ENCODE measurements at places on chromosomes 13 and 19.
A peak's percentile ranks its signal among the peaks of the same experiment; 100 is the strongest.

GRCh38 chr19:28706693-28707092 is 506.3 kb downstream of the UQCRFS1 start:
- DNase-seq = no peak

GRCh38 chr19:49151267-49152118 is 3.7 kb downstream of the HRC start:
- DNase-seq = no peak

- DNase-seq = no peak
Observed at GRCh38 chr13:39858794-39859193, 203.3 kb downstream of the COG6 start.

DNA sequence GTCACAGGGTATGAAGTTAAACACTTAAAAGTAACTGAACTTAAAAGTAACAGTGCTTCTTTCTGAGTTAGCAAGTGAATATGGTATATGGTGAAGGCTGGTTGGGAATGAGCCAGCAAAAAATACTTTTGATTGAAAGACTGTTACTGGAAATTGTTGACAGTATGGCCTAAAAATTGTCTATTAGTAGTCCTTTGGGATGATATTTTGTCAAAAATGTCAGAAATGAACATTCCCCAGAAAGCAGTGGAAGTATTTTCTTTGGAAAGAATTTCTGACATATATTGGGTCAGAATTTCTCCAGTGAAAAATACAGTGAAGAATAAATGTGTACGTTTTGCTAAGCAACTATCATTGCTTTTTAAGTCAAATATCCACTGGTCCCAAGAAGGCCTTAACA is 860.5 kb downstream of the PCDH9 start:
- no peak for DNase-seq

GRCh38 chr19:34217952-34218817 is 36.2 kb upstream of the GARRE1 start:
- DNase-seq = peak; percentile 88

DNA sequence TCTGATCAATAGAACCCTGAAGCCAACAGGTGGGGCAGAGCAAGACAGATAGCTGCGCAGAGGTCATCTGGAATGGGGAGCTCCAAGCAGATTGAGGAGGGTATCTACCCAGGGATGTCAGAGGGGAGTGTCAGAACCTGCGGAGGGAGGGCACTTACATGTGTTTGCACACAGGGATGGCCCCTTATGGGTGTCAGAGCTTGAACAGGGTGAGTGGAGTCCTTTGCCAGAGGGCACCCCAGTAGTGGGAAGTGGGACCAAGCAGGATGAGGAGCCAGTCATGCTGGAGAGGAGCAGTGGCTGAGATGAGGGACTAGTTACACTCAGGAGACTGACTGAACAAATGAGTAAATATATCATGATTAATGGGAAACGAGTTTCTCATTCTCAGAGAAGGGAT is 17.0 kb upstream of the SIGLEC14 start:
- no peak for DNase-seq

- no peak for DNase-seq
Observed at GRCh38 chr19:54449701-54450069, 686 bp downstream of the LENG8 start.

GRCh38 chr19:55369653-55370304 is 484 bp downstream of the IL11 start:
- DNase-seq = no peak

GRCh38 chr19:33809960-33810359 is 13.3 kb downstream of the KCTD15 start:
- no peak for DNase-seq

GRCh38 chr13:83943530-83944279 is 61.4 kb upstream of the SLITRK1 start:
- DNase-seq = no peak

DNA sequence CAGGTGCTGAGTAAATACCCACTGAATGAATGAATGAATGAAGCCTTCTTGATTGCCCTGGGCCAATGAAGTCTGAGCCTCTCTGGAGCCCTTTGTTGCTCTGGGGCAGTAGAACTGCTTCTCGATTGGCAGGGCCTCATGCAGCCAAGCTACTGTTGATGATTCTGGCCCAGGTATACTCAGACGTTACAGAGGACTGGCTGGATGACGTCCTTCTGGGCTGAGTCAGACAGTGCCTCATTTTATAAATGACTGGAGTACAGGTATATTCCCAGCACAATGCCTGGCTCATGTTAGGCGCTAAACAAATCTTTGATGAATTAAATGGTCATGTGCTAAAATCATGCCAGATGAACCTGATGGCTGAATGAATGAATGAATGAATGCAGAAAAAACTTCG is 243.8 kb upstream of the MAB21L1 start:
- DNase-seq = no peak

DNA sequence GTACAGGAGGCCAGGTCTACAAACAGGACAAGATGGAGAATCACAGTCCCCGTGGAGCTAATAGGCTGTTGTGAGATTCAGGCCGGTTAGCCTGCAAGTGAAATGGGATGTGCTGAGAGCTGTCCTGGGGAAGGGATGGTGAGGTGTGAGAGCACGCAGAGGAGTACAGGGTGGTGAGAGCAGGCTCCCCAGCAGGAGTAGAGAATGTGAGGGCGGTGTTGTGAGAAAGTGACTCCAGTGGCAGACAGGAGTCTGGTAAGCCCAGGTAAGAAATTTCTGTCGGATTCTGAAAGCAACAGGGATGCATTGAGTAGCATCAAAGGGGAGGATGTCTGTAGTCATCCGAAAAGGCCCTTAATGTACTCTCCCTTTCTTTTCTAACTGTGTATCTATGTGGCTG is 50.7 kb upstream of the GPR183 start:
- DNase-seq = peak; percentile 33

DNA sequence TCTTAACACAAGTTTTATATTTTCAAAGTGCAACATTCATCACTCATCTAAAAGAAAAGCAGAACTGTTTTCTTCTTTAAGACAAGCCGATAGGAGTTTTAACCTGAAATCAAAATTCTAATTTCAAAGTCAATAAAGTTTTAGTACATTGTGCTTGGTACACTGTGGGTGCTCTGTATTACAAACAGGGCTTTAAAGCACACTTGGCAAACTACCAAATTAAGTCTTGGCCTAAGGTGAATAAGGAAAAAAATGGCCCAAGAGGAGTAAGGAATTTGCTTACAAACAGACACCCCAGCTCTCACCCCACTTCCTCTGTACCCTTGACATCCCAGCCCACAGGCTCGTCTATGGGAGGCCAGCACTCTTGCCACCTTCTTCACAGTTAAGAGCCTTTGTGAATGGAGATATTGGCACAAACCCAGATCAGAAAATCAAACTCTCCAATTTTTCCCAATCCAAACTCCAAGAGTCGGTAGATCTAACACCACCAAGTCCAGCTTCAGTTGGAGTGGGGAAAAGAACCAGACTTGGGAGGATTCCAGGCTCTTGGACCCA is 66.0 kb downstream of the ABCC4 start:
- DNase-seq = no peak

DNA sequence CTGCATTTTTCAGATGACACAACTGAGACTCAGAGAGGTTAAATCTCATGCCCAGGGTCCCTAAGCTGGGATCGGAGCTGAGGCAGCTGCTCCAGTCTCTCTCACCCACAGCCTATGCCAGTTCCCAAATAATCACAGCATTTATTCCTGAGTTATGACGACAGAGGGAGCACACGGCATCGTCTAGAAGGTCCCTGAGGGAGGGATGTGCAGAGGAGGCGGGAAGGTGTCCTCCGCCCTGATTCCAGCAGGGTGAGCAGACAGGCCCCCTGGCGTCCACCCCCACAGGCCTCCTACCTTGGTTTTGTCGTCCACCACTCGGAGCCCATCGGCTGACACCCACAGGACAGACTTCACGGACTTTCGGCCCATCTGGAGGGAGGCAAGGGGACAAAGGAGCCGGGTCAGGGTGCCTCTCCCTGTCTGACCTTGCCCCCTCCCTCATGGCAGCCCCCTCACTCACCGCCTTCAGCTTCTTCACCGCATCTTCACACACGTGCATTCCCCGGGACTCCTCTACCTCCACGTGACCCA is 8.0 kb downstream of the NUMBL start:
- DNase-seq = no peak

- DNase-seq = no peak
Observed at GRCh38 chr13:27309967-27310598, 39.5 kb downstream of the RASL11A start.

DNA sequence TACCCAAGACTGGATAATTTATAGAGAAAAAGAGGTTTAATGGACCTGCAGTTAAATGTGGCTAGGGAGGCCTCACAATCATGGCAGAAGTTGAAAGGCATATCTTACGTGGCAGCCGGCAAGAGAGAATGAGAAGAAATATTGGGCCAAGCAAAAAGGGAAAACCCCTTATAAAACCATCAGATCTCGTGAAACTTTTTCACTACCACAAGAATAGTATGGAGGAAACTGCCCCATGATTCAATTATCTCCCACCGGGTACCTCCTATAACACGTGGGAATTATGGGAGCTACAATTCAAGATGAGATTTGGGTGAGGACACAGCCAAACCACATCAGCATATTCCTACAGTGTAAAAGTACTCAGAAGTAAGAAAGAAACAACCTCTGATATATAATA is 4.7 kb upstream of the KBTBD7 start:
- no peak for DNase-seq

DNA sequence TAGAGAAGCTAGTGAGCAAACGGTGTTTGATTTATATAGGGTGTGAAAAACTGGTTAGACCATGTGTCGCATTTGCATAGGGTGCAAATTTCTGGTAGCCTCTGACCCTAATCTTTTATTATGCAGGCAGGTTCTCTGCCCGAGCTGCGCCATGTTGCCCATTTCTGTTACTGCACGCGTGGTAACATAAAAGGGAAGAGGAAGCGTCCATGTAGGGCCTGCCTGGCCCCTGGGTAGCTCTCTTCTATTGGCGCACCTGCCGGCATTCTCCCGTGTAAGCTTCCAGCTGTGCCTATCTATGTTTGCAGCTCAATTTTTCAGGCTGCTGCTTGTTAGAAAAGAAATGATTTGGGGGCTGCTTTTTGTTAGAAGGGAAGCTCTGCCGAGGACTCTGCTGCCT is 14.0 kb upstream of the CD70 start:
- DNase-seq = no peak

DNA sequence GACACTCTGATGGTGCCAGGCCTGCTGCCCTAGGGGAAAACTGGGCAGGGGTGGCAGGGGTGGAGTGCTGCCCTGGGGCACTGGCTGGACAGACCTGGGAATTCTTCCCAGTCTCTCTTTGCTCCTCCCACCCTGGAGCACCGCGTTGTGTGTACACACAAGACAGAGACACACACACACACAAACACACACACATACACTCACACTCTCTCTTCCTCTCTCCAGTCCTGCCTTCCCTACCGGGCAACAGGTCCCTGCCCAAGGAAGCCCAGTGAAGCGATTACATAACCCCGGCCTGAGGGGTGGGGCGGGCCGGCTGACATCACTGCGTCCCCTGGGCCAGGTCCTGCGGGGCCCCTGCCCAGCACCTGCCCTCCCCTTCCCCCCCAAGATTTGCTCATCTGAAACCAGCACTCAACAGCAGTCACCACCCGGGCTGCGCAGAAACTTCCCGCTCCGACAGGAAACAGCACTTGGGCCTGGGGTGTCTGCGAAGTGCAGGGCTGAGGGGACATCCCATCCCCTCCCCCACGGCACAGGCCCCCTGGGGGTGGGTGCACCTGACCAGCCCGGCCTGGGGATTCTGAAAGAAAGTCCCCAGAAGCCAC is 1.2 kb downstream of the MKNK2 start:
- peak; percentile 67 for DNase-seq

- DNase-seq = no peak
Observed at GRCh38 chr19:35913589-35913988, 5.5 kb upstream of the TYROBP start.

DNA sequence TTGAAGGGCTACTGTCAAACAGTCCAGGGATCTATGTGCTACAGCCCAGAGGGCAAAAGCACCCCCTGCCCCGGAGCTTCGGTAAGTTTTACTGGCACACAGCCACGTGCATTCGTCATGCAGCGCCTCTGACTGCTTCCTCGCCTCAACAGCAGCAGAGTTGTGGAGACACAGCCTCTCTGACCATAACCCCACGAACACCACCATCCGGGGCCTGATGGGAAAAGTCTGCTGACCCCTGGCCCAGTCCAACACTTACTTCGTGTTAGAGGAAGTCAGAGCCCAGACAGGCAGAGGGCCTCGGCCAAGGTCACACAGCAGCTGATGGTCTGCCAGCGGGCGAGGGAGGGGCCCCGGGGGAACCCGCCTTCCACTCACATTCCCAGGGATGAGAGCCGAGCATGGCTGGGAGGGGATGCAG is 5.1 kb downstream of the CBARP start:
- no peak for DNase-seq

GRCh38 chr13:107457686-107458085 is 757.6 kb downstream of the LIG4 start:
- no peak for DNase-seq

GRCh38 chr13:23642110-23642509 is 71.9 kb downstream of the TNFRSF19 start:
- DNase-seq = no peak

DNA sequence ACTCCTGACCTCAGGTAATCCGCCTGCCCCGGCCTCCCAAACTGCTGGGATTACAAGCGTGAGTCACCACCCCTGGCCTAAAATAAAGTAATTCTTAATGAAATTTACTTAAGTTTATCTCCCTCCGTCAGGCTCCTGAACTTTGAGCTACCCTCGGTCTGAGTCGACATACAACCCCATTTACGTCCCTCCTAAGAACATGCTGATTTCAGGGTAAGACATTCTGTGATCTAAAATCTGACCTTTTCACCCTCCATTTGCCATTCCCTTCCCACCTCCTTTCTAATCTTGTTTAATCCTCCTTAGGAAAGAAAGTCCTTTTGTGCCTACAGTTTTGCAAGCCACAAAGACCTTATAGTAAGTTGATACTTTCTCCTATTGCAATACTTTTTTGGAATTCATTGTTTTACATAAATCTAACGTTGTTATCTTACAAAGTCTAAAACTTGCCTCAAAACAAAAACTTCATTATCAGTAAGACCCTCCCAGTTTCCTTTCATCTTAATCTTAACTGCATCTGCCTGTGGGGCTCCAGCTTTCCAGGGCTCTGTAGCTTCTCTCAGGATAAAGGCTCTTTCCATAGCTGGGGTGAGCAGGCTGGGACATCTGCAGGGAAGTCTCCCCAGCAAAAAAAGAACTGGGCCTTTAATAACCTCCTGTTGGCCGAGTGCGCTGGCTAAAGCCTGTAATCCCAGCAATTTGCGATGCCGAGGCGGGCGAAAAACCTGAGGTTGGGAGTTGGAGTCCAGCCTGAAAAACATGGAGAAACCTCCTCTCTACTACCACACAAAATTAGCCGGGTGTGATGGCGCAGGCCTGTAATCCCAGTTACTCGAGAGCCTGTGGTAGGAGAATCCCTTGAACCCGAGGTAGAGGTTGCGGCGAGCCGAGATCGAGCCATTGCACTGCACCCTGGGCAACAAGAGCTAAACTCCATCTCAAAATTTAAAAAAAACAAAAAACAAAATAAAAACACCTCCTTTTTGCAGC is 143.1 kb downstream of the ZNF737 start:
- DNase-seq = no peak

GRCh38 chr13:72959643-72960042 is 99.2 kb upstream of the KLF5 start:
- DNase-seq = no peak

GRCh38 chr19:49337267-49338022 is 2.2 kb downstream of the CD37 start:
- DNase-seq = no peak

All from central memory CD4-positive, alpha-beta T cell (primary cell).